CD4-positive, alpha-beta T cell treated with Interleukin-15 for 1 hour (primary cell): ENCODE measurements at places on chromosomes 16 and 17.

GRCh38 chr17:75819116-75819515, 25.1 kb downstream of the UNC13D start:
- no peak for DNase-seq

GRCh38 chr17:47698749-47699535, 5.0 kb downstream of the TBKBP1 start:
- DNase-seq: peak; percentile 73

GRCh38 chr17:76736349-76737081, 616 bp downstream of the SRSF2 start:
- DNase-seq: peak; percentile 71

GRCh38 chr17:52160136-52160567, 1.6 kb upstream of the CA10 start:
- no peak for DNase-seq

GRCh38 chr16:22888791-22889190, 74.8 kb downstream of the HS3ST2 start:
- DNase-seq: no peak

GRCh38 chr17:82435103-82435502, 15.4 kb downstream of the CYBC1 start:
- DNase-seq: no peak

DNA sequence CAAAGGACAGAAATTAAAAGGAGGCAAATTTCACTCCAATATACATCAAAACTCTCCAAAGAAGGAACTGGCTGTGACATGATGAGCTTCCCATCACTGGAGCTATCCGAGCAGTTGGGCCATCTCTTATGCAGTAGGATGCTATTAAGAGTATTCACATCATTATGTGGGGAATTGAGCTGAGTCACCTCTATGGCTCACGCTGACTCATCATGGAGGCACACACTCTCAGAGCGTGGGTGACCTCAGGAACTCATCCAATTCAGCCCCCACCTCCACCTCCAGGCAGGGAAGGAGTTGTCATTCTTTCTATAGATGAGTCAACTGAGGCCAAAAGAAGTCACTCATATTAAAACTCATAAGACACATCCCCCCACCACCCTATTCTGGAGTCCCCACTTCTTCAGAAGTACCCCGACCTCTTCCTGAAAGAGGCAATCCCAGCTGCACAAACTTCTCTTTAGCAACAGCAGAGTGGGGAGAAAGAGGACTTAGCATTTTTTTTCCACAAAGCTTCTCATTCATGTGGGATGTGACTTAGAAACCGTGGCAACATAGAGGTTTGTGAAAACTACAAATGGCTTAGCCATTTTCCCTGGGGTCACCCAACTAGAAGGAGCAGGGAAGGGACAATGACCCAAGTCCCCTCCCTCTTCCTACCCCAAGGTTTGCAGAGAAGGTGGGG, 32.5 kb downstream of the ABCC12 start:
- no peak for DNase-seq

DNA sequence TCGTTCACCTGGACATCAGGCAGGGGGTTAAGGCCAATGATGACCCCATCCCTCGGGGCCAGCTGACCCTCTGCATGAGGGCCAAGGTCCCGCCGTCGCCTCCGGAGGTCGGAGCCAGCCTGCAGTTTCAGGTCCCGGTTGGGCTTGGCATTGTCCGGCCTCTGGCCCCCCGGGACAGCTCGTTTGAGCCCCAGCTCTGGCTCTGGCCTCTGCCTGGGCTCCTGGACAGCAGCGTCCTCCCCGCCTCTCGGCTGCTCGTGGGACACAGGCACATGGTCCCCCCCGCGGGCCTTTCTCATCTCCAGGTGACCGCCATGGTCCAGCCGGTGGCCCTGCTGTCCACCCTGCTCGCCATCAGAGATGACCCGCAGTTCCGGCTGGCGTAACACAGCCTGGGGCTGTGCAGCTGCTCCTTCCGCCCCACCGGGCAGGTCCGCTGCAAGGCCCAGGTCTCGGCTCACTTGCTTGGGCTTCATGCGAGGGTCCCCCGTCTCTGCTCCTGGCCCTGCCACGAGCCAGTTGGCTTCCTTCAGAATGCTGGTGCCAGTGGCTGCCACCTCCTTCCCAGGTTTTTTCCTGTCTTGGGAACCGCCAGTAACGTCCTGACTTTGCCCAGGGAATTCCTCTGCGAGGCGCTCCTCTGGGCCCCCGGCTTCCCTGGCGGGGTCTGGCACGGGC, 6.7 kb downstream of the NDUFAF8 start:
- DNase-seq: no peak
